ENCODE measurements at places on chromosomes 16 and 17.

DNA sequence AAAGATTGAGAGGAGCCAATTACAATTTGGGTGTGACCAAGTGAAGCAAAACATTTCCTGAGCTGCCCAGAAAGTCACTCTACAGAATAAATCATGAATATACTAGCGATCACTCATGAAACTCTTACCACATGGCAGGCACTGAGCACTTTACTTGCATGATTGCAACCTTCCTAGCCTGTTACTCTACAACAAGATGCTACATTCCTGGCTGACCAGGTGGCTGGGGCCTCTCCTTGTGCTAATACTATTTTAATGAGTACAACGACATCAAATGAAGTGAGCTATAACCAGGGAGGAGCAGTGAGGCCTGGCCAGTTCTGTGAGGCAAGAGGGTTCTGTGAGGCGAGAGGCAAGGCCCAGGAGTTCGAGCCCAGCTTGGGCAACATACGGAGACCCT lies 75.2 kb downstream of the CPPED1 start:
- DNase-seq, result no peak

GRCh38 chr17:16917671-16918394 lies 54.1 kb downstream of the TNFRSF13B start:
- no peak for DNase-seq

DNA sequence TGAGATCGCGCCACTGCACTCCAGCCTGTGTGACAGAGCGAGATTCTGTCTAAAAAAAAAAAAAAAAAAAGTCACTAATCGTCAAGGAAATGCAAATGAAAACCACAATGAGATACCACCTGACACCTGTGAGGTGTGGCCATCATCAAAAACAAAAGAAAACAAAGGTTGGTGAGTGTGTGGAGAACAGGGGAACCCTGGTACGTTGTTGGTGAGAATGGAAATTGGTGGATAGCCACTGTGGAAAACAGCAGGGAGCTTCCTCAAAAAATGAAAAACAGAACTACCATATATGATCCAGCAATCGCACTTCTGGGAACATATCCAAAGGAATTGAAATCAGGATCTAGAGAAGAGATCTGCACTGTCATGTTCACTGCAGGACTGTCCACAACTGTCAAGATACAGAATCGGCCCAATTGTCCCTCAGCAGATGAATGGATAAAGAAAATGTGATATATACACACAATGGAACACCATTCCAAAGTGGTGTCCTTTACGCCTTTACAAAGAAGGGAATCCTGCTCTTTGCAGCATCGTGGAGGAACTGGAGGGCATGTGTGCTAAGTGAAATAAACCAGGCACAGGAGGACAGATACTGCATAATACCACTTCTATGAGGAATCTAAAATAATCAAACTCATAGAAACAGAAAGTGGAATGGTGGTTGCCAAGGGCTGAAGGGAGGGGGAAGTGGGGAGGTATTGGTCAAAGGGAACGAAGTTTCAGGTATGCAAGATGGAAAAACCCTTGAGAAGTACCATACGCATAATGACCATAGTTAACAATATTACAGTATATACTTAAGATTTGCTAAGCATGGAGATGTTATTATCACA lies 63.5 kb upstream of the PLCG2 start:
- DNase-seq, result no peak

DNA sequence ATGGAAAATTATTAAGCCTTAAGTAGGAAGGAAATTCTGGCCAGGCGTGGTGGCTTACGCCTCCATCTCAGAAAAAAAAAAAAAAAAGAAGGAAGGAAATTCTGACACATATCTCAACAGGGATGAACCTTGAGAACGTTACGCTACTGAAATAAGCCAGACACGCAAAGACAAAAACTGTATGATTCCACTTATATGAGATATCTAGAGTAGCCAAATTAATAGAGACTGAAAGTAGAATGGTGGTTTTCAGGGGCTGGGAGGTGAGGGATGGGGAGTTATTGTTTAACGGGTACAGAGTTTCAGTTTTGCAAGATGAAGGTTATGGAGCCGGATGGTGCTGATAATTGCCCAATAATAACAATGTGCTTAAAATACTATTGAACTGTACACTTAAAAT lies 16.2 kb upstream of the HNF1B start:
- DNase-seq, result no peak

DNA sequence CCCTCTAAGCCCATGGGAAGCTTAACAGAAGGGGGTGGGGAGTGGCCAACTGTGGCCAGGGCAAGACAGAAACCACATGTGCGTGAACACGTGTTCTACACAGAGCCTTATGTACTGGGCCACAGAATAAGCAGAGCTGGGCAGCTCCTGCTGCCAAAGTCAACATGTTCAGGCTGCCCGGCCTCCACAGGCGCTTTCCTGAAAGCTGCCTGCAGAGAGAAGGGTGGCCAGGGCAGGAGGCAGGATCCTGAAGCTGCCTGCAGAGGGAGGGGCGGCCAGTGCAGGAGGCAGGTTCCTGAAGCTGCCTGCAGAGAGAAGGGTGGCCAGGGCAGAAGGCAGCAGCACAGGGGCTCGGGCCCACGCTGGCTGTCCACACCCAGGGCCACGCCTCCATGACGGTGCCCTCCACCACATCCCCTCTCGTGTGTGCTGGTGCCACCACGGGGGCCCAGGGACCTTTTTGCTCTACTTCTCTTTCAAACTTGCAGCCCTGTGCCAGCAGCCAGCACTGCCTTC lies 79.5 kb downstream of the ANKRD11 start:
- no peak for DNase-seq

DNA sequence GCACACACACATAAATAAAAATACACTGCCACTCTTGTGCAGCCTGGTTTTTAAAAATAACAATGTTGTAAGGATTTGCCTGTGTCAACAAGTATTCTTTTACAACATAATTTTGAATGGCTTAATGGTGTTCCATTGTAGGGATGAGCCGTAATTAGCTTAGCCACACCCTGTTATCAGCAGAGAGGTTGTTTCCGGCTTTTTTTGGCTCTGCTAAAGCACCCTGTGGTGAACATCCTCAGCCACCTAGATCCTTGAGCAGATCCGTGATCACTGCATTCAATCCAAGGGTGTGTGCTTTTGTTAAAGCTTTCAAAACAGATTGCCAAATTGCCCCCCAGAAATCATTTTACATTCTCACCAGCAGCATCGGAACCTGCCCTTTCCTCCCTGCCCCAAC lies 7.0 kb downstream of the KATNB1 start:
- DNase-seq, result no peak

GRCh38 chr17:82734987-82735866 lies at the start of gene FN3K:
FN3K (plus strand) TSS chr17:82735615; CDS start chr17:82735637, 22 bp downstream.
- DNase-seq, result no peak

DNA sequence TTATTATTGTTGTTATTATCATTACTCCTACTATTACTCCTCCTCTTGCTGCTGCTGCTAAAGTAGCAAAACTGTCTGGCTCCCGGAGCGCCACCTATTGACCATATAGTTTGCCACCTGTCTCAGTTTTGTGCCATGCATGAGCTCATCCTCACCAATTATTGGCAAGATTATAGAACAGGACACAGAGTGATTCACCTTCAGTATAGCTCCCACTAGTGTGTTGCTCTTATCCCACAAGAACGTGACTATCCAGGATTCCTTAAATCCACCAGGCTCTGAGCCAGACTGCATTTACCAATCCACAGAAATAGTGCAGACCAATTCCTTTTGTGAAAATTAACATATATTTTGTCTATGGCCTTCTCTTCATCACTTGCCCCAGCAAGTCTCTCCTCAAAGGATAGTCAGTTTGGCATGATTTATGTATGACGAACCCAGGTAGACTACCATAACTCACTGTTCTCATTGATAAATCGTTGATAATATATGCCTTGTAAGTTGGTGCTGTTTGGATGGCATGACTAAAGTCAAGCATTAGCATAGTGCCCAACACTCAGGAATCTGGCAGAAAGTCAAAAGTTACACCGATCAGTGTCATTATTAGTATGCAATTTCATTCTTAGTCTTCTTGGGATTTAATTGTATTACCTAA lies 405.5 kb upstream of the HSBP1 start:
- no peak for DNase-seq

DNA sequence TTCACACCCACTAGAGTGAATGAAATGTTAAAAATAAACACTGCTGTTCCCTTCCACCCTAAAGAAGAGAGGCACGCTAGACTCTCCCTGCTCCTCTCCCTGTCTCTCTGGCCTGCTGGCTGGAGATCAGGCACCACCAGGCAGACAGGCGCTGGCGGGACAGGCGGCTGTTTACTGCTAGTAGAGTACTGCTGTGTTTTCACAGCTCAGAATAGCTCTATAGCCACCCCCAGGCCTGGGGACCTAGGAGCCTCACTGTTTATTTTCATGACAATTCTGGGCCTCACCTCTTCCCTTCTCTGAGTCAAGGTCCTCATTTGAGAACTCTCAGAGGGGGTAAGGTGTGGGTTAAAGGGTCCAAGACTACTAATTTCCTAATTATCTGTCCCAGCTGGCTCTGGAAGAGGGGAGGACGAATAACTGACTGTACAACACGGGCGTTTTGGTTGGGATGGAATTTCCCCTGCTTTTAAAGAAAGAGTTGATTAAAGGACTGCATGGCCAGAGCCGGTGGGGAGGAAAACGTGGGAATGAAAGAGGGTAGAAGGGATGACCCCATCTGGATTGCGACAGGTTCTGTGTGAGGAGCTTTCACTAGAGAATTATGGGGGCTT lies 9.0 kb upstream of the G6PC1 start:
- DNase-seq, result no peak

- no peak for DNase-seq
These were observed 35.4 kb upstream of the TMC5 start for GRCh38 chr16:19382084-19382801.

DNA sequence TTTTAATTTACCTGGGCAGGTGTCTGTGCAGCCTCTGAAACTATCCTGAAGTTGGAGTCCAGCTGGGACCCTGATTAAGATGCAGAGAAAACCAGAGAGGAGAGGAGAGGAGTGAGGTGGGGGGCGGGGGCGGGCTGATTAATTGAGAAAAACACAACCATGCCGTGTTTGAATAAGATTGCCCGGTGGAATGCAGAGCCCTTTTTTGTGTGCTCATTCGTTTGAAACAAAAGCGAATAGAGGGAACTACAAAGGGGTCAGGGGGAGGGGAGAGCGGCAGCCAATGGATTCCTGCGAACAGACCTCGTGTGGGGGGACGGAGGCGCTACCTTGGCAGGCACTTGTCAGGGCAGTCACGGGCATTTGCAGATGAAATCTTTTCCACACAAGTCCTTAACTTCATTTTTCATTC lies 355.8 kb downstream of the SOX9 start:
- DNase-seq, result no peak

GRCh38 chr17:58658804-58659713 lies 32.8 kb downstream of the TEX14 start:
- peak; percentile 58 for DNase-seq

- DNase-seq, result no peak
These were observed 25.5 kb downstream of the KDM8 start for GRCh38 chr16:27228621-27229501.

DNA sequence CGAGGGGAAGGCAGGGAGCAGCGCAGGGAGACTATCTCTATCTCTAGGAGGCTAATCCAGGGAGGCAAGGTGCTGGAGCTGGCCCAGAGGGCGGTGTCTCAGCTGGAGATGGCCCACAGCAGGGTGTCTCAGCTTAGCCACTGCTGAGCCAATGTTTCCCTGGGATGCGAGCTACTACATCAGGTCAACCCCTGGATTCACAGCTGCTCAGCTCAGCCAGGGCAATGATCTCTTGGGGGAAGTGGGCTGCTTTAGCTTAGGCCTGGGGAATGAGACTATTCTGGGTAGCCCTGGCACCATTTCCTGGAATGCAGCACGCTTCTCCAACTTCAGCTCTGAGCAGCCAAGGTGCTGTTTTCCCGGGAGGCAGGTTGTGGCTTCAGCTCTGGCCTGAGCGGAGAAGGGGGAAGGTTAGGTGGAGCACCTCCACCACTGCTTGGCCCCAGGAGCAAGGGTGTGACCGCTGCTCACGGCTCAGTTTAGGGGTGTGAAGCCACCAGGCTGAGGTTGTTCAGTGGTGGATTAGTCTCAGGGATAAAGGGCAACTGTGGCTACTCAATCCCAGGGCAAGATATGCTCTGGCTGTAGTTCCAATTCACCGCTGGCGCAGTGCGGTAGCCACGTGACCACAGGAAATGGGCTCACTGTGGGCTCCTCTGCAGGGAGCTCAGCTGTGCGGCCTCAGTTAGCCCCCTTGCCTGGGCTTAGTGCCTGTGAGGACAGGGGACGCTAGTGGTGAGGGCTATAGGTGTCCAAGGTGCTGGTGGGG lies 5.2 kb upstream of the PRSS21 start:
- no peak for DNase-seq

DNA sequence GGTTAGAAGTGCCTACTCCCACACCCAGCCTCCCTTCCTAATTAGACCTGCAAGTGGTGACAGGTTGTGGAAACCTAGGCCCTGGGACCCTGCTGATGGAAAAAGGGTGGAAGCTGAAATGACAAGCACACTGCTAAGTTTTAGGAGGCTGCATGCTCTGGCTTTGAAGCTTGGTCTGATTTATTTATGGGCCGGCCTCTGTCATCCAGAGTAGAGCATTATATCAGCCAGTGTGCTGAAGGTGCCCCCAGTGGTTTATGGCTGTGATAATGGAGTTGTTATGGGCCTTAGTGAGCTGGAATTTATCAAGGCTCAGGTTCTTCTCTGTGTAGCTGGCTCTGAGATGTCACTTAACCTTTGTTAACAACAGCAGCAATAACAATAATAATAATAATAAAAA lies 142.6 kb downstream of the UTP18 start:
- no peak for DNase-seq

GRCh38 chr17:50094243-50094752 lies 853 bp upstream of the PDK2 start:
- DNase-seq, result peak; percentile 78

GRCh38 chr16:72164691-72165090 lies 7.3 kb downstream of the PMFBP1 start:
- no peak for DNase-seq

DNA sequence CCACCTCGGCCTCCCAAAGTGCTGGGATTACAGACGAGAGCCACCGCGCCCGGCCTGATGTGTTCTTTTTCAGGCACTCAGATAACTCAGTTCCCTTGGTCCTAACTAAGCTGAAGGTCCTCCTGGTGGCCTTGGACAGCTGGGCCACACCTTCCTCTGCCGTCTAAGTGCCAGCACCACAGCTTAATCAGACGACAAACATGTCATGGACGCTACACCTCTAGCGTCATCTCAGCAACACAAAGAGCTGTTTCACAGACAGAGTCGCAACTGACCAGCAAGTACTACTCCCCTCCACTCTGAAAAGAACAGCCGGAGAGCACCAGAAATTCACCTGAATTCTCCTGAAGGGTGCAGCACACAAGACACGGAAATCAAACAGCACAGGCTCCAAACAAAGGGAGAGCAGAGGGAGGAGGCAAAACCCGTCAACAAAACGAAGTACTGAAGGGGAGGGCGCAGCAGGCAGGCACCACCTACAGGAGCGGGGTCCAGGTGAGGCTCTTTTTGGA lies 4.4 kb downstream of the TRAP1 start:
- no peak for DNase-seq

- no peak for DNase-seq
These were observed 563.4 kb upstream of the CA10 start for GRCh38 chr17:52721910-52722309.
